Sigmoid colon (tissue), 7 donors: ENCODE measurements at places on chromosomes 11 and 22. TPM values are rescaled to one million over a fixed set of nuclear protein-coding genes. Genes with fewer than 3 reads are reported as not detected.

- no peak for DNase-seq
- no peaks in the 10 kb centered on the region for H3K27me3 ChIP-seq
- H3K4me1 ChIP-seq, result peaks cover 10% of the 10 kb centered on the region
- no peak overlapping the region for H3K27ac ChIP-seq
- H3K4me3 ChIP-seq, result no peak overlapping the region
- no peaks in the 10 kb centered on the region for H3K36me3 ChIP-seq
Observed at GRCh38 chr11:75453916-75454655, 21.1 kb upstream of the KLHL35 start.

The LMF2 gene
- 41.4 TPM for total RNA-seq

DNA sequence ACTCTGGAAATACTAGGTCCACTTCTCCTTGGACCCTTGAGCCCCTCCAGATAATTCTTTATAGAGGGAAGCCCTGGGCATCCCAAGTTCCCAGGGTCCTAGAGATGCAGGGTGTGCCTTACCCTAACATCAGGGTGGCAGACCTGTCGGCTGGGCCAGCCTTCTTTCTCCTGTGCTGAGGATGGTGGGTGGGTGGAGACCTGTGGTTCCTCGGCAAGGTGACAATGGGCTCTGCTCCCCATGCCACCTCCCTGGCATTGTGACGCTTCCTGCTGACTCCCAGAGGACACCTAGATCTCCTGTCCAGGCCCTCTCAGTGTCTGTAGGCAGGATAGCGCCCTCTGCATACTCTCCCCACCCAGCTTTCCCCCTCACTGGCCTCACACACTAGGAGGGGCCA is 3.8 kb upstream of the DERL3 start:
- H3K27me3 ChIP-seq, result no peaks in the 10 kb centered on the region
- H3K4me3 ChIP-seq, result no peak overlapping the region
- H3K36me3 ChIP-seq, result no peaks in the 10 kb centered on the region

GRCh38 chr11:4181782-4182721 is 87.5 kb downstream of the RRM1 start:
- H3K36me3 ChIP-seq, result no peaks in the 10 kb centered on the region
- H3K27ac ChIP-seq, result no peak overlapping the region
- no peaks in the 10 kb centered on the region for H3K27me3 ChIP-seq
- no peak for DNase-seq
- H3K4me3 ChIP-seq, result no peak overlapping the region

- DNase-seq, result no peak
- H3K27ac ChIP-seq, result no peak overlapping the region
- no peaks in the 10 kb centered on the region for H3K4me1 ChIP-seq
Observed at GRCh38 chr22:37457093-37457893, 28.9 kb downstream of the MFNG start.

DNA sequence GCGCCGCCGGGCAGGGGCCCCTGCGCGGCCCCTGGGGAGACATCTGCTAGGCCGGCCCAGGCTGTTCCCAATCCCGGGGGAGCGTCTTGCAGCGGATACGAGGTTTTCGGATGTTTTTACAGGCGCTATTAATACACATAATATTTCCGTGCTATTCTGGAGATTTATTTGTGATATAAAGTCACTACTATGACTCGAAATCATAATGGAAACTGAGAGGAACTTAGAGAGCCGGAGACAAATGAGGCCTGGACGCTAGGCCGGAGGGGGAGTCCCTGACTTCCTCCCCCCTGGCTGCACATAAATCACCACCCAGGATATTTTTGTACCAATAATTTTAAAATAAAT is 91.7 kb upstream of the ANO1 start:
- peaks cover 11% of the 10 kb centered on the region for H3K4me1 ChIP-seq
- H3K4me3 ChIP-seq, result peak overlapping the region; percentile 27
- H3K27ac ChIP-seq, result peak overlapping the region; percentile 54
- peaks cover 12% of the 10 kb centered on the region for H3K27me3 ChIP-seq

DNA sequence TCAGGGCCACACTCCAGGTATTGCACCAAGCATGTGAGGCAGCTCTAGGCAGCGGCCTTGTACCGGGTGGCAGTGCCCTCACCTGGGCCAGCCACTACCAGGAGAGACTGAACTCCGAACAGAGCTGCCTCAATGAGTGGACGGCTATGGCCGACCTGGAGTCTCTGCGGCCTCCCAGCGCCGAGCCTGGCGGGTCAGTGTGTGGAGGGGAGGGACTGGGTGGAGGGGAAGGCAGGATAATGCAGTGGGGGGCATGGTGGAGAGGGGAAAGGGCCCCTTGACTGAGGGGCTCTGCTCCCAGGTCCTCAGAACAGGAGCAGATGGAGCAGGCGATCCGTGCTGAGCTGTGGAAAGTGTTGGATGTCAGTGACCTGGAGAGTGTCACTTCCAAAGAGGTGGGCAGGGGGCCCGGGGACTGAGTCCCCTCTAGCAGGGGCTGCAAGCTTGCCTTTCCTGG is 4.2 kb downstream of the SSH3 start:
- DNase-seq, result no peak
- no peaks in the 10 kb centered on the region for H3K27me3 ChIP-seq
- peaks cover 6% of the 10 kb centered on the region for H3K36me3 ChIP-seq

The TBX1 gene
- 3.6 TPM for total RNA-seq

DNA sequence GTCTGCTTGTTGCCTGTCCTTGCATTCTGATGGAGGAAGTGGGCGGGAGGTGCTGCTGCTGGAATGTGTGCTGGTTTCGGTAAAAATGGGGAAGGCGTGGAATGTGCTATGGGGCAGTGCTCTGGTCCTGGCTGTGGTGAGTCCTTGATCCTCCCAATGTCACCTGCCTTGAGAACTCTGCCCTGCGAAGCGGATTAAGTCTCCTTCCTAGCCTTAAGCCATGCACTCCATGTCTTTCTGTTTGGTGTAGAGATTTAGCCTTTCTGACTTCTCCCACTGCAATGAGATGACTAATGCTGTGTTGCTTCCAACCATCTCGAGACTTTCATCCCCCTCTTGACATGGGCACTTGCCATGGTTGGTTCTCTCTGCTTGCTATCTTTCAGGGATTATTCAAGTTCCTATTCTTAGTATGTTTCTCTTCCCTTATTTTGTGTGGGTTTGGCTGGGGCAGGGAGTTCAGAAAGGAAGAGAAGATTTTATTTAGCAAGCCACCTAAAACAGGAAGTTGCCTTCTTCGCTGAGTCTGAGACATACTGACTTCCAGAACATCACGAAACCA is 687.9 kb downstream of the NTM start:
- H3K4me1 ChIP-seq, result no peaks in the 10 kb centered on the region
- no peak for DNase-seq
- no peaks in the 10 kb centered on the region for H3K27me3 ChIP-seq

The MMP8 gene
- total RNA-seq, result not detected

The CASP5 gene
- not detected for total RNA-seq

The BRSK2 gene
- total RNA-seq, result 2.8 TPM

GRCh38 chr11:76588455-76589325 is 81.9 kb downstream of the LRRC32 start:
- no peaks in the 10 kb centered on the region for H3K27me3 ChIP-seq
- DNase-seq, result peak; percentile 85
- H3K27ac ChIP-seq, result peak overlapping the region; percentile 64
- H3K4me1 ChIP-seq, result peaks cover 13% of the 10 kb centered on the region
- H3K36me3 ChIP-seq, result no peaks in the 10 kb centered on the region

- peak overlapping the region; percentile 96 for H3K27ac ChIP-seq
- H3K27me3 ChIP-seq, result no peaks in the 10 kb centered on the region
- H3K36me3 ChIP-seq, result no peaks in the 10 kb centered on the region
- H3K4me1 ChIP-seq, result peaks cover 92% of the 10 kb centered on the region
- H3K4me3 ChIP-seq, result no peak overlapping the region
- no peak for DNase-seq
Observed at GRCh38 chr22:50302041-50302541, 5.4 kb downstream of the PLXNB2 start.

- H3K4me1 ChIP-seq, result peaks cover 16% of the 10 kb centered on the region
- no peaks in the 10 kb centered on the region for H3K36me3 ChIP-seq
- no peaks in the 10 kb centered on the region for H3K27me3 ChIP-seq
- H3K27ac ChIP-seq, result no peak overlapping the region
- H3K4me3 ChIP-seq, result no peak overlapping the region
Observed at GRCh38 chr22:46590334-46590733, 29.9 kb upstream of the GRAMD4 start.

DNA sequence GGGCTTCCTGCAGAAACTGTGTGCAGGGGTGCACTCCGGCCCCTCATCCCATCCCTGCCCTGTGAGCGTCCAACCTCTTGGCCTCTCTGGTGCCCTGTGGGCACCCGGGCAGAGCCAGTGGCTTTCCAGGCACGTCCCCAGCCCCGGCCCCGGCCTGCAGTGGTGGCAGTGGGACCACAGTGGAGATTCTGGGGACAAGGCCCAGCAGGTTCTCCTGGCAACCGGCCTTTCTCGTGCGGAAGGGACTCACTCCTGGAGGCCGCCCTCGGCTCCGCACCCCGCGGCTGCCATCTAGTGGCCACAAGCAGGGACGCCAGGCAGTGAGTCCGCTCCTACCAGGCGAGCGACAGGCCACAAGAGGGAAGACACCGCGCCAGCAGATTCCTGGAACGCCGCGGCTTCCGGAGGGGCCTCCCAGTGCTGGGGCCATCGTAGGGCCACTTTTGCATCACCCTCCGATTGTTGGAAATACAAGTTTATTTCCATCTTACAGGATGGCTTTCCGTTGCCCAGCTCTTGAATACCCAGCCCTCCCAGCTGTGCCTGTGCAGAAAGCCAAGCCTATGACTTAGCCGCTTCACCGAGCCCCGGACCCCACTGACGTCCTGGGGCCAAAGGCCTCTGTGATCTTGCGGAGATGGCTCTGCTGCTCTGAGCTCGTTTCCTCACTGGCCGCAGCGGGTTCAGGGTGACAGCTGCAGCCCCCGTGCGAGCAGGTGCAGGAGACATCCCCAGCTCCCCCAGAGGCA is 357.3 kb downstream of the CTTN start:
- H3K27ac ChIP-seq, result no peak overlapping the region
- no peaks in the 10 kb centered on the region for H3K27me3 ChIP-seq
- peak; percentile 82 for DNase-seq
- no peaks in the 10 kb centered on the region for H3K36me3 ChIP-seq

The SCN2B gene
- total RNA-seq, result 1.7 TPM

- H3K4me3 ChIP-seq, result no peak overlapping the region
- no peak overlapping the region for H3K27ac ChIP-seq
- no peaks in the 10 kb centered on the region for H3K27me3 ChIP-seq
- no peaks in the 10 kb centered on the region for H3K4me1 ChIP-seq
- no peaks in the 10 kb centered on the region for H3K36me3 ChIP-seq
Observed at GRCh38 chr22:19811811-19812771, 42.6 kb downstream of the GNB1L start.

- no peak overlapping the region for H3K4me3 ChIP-seq
- H3K4me1 ChIP-seq, result no peaks in the 10 kb centered on the region
- no peak overlapping the region for H3K27ac ChIP-seq
- DNase-seq, result no peak
- peaks cover 3% of the 10 kb centered on the region for H3K27me3 ChIP-seq
Observed at GRCh38 chr11:129590753-129591475, 215.3 kb downstream of the BARX2 start.

The CXCR5 gene
- not detected for total RNA-seq

DNA sequence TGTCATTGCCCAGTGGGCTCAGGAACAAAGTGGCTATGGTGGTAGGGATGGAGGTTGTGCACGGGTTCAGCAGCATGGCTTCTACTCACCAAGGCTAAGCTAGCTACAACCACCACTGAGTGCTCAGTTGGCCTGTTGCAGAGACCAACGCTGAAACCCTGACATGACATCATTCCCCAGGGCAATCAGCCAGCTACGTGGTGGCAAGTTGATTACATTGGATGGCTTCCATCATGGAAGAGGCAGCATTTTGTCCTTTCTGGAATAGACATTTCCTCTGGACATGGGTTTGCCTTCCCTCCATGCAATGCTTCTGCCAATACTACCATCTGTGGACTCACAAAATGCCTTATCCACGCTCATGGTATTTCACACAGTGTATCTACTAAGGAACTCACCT is 634.3 kb downstream of the OPCML start:
- H3K4me1 ChIP-seq, result no peaks in the 10 kb centered on the region
- H3K4me3 ChIP-seq, result no peak overlapping the region
- H3K27me3 ChIP-seq, result no peaks in the 10 kb centered on the region
- no peaks in the 10 kb centered on the region for H3K36me3 ChIP-seq

GRCh38 chr22:34395370-34395769 is 475.1 kb upstream of the LARGE1 start:
- DNase-seq, result no peak
- H3K4me1 ChIP-seq, result no peaks in the 10 kb centered on the region
- no peak overlapping the region for H3K4me3 ChIP-seq

- no peaks in the 10 kb centered on the region for H3K36me3 ChIP-seq
- H3K27ac ChIP-seq, result no peak overlapping the region
- H3K27me3 ChIP-seq, result no peaks in the 10 kb centered on the region
- H3K4me3 ChIP-seq, result no peak overlapping the region
- no peaks in the 10 kb centered on the region for H3K4me1 ChIP-seq
Observed at GRCh38 chr11:64018310-64018709, 17.4 kb upstream of the FLRT1 start.

DNA sequence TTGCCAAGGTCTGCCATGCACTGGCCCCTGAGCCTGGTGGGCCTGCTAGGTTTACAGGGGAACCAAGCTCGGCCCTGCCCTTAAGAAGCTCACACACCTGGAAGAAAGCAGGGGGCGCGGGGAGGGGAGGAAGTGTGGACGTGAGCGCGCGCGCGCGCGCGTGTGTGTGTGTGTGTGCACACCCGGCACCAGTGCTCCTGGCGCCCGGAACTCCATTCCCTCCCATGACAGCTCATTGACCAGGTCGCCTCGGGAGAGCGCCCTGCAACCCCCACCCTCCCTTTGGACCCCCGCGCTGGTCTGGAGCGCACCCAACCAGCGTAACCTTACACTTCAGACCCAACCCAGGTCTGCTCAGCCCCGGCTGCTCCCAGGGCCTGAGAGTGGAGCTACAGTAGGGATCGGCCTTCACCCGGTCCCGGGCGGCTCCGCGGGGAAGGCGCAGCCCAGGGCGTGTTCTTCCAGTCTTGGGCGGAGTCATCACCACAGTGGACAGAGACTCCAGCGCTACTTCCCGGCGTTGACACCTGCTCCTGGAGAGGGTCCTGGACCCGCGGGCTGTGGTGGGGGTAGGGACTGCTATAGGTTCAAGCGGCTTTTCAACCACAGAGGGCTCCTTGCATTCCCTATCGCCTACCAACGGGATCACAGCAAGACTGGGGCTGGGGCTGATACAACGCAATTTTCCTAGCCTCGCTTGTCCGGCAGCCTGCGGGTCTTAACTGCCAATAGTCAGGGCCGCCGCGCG is 1.5 kb downstream of the GALNT18 start:
- DNase-seq, result peak; percentile 78
- peak overlapping the region; percentile 75 for H3K4me3 ChIP-seq
- no peaks in the 10 kb centered on the region for H3K36me3 ChIP-seq
- peak overlapping the region; percentile 85 for H3K27ac ChIP-seq

The DENND6B gene
- total RNA-seq, result 7.2 TPM
